ENCODE measurements at places on chromosomes 1 and 21.

- no peak for DNase-seq
These were observed 3.3 kb downstream of the SH3BGR start for GRCh38 chr21:39454949-39455668.

GRCh38 chr1:32883338-32884031 is 2.8 kb upstream of the HPCA start:
- no peak for DNase-seq

DNA sequence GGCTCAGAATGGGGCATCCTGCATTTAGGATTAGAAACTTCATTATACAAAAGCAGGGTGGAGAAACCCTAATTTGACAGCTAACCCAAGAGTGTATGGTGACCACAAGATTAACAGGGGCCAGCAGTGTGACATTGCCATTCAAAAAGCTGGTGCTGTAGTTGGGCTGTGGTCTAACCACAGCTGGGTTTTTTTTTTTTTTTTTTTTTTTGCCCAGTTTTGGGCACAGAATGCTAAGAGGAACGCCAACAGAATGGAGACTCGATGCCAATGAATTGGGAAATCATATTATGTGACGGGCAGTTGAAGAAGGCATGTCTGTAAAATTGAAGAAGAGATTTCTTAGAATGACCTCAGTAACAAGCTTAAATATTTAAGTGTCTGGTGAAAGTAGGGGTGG is 58.4 kb downstream of the NFIA start:
- no peak for DNase-seq

DNA sequence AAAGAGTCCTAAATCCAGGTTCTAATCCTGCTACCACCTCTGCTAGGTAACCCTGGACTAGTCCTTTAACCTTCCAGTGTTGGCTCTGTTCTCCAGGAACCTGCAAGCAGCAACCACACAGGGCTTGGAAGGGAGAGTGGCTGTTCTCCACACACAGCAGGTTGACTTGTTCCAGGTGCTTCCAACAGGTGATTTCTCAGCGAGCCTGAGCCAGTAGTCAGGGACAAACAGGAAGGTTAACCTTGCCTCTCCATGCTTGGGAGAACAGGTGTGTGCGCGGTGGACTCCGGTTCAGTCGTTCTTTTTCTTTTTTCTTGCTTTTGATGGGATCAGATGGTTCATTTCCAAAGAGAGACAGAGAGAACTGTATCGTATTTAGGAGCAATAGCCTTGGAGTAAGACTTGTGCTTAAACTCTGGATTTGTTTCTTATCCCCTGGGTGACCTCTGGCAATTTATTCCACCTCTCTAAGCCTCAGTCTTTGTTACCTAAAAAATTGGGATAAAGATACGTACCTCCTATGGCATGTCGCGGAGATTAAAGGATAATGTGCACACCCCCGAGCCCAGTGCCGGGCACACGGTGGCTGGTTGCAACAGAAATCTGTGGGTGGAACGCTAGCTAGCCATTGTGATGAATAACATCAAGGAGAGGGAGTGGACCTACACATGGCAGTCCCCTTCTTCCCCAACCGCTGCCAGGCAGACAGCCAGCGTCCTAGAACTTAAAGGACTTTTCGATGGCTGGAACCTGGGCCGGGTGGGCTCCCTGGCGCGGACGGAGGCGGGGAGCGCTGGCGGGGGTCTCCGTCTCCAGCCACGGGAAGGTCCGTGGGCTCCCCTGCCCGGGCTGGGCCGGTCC is 583 bp upstream of the CACHD1 start:
- no peak for DNase-seq

GRCh38 chr21:16577975-16578374 is 848.2 kb downstream of the USP25 start:
- no peak for DNase-seq

- no peak for DNase-seq
These were observed 203.5 kb downstream of the NTNG1 start for GRCh38 chr1:107344268-107344760.

DNA sequence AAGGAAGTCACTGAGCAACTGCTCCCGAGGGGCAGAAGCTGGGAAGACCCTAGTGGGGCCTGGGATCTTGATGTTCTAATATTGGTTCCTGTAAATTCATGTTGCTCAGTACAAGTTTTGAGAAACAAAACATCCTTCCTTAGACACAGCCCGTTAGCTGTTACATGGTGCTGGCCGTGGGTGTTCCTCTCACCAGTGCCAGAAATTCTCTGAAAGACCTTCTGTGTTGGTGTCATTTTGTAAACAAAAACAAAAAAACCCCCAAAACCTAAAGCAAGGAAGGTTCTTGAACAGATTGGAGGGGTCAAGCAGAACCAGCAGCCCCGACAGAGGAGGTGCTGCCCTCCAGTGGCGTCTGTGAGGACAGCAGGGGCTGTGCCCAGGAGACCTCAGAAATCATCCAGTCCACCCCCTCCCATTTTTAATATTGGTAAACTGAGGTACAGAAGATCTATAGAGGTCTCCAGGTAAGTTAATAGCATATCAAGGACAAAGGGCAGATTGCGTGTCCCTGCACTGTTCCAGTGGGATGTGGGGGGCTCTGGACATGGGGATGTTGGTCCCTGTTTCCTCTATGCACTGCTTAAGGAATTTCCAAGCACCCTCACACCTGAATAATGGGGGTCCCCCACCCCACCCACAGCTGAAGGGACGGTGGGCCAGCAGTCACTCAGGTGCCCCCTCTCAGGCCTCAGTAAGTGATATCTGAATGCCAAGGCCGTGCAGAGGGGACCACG is 38.2 kb downstream of the SLC2A7 start:
- no peak for DNase-seq

GRCh38 chr1:4115191-4115900 is 215.3 kb upstream of the C1orf174 start:
- DNase-seq = no peak

DNA sequence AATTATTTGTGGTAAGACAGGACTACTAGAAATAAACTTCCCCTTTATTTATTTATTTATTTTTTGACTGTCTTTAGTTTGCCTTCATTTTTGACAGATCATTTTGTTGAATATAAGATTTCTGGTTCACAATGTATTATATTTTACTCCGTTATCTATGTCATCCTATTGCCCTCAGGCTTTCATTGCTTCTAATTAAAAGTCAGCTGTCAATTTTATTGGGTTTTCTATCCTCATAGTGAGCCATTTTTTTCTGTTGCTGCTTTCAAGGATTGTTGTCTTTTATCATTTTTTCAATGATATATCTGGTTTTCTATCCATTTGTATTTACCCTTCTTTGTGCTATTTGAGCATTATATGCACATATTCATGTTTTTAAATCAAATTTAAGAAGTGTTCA is 866.2 kb downstream of the LRRIQ3 start:
- DNase-seq = no peak

- no peak for DNase-seq
These were observed 61.3 kb downstream of the XKR8 start for GRCh38 chr1:28021064-28021463.

DNA sequence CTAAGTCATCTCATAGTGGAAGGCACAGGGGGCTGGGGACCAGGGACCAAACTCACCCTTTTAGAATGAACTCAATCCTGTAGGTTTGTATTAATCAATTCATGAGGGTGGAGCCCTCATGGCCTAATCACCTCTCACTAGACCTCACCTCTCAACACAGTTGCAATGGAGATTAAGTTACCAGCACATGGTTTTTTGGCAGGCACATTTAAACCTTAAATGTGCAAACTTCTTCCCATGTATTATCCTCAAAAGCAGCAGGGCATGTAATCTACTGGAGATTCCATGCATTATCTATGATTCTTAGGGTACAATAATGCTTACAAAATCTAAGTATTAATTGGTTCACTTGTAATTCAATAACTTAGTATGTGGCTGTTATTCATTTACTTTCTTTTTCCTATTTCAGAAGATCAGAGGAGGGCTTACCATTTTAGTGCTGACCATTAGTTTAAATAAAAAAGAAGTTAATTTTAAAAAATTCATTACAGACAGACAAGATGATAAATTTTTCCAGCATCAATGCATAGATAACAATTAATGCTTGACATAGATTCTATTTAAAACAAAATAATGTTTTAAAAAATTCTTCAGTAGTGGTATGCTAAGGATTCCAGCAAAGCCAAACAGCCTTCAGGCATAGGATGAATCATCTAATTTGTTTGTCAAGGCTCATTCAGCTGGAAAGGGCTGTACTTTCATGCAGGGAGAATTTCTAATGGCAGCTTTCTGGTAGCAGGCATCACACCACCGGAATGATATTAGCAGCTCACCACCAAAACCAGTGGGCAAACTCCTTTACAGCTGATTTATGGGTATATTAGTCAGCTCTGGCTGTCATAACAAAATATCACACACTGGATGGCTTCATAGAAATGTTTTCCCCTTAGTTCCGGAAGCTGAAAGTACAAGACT is 124.6 kb upstream of the ZNF648 start:
- no peak for DNase-seq

GRCh38 chr1:183234660-183235476 is 48.8 kb downstream of the LAMC2 start:
- no peak for DNase-seq

- no peak for DNase-seq
These were observed 376.9 kb downstream of the GPATCH2 start for GRCh38 chr1:217253985-217254384.

GRCh38 chr1:182569939-182570610 is 19.0 kb downstream of the RNASEL start:
- DNase-seq = no peak

GRCh38 chr1:211685823-211686222 is 10.4 kb upstream of the NEK2 start:
- DNase-seq = no peak

DNA sequence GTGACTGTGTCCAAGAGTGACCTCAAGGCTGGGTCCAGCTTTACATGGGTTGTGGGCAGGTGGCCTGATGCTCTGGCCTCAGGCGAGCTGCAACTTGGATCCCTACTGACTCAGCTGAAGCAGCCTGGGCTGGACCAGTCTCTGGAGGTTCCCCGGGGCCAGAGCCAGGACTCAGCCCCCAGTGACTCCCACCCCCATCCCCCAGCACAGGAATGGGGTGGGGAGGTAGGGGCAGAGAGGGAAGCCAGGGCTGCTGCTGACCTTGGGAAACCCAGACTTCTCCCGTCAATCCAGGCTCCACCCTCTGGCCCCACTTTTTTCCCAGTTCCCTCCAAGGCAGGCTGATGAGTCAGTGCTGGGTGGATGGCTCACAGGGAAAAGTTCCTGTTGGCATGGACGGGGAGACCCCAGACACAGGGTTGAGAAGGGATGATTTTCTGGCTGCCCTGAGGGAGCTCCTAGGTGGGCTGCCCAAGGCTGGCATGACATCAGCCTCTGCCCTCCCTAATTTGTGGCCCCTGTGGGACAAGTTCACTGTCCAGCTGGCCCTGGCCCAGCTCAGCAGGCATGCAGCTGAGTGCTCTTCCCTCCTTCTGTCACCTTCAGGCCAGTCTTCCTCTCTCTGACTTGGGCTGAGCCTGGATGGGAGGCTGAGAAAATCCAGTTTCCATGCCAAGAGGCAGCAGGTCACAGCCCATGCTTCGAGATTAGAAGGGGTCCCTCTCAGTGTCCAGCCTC is 2.2 kb downstream of the ZC3H12A start:
- no peak for DNase-seq

DNA sequence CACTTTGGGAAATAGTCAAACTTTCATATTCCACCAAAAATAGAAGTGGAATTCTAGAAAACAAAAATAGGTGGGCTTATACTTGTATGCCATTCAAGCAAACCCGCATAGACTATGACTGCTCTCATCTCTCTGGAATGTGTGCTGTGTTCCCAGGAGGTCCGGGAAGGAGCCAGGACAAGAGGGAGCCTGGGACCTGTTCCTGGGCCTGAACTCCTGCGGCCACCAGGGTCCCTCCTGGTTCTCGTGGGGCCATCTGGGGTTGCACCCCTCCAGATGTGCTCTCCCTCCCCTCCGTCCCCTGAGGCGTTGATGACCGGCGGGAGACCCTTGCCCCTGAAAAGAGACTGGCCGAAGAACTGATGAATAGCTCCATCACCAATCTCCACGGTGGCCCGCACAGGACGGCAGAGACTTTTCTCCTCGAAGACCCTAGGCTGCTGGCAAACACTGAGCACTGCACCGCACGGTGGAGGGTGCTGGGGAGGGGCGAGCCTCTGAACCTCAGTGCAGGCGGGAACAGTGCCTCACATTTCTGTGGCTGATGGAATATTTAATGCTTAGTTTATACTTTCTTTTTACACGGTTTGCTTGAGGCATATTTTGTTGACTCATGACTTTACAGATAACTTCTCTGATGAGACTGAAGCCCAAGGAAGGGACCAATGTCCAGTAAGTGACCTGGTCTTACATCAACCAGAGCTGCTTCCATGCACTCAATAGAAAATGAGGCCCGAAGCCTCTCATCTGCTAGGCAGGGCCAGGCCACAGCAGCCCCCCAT is 9.6 kb upstream of the ADARB1 start:
- no peak for DNase-seq

GRCh38 chr1:71233645-71234044 is 152.8 kb upstream of the ZRANB2 start:
- no peak for DNase-seq

GRCh38 chr1:90574692-90575370 is 142.3 kb downstream of the BARHL2 start:
- no peak for DNase-seq

- no peak for DNase-seq
These were observed 13.9 kb upstream of the COL18A1 start for GRCh38 chr21:45390831-45391742.

- no peak for DNase-seq
These were observed 12.9 kb upstream of the KCNE1 start for GRCh38 chr21:34524646-34525601.

DNA sequence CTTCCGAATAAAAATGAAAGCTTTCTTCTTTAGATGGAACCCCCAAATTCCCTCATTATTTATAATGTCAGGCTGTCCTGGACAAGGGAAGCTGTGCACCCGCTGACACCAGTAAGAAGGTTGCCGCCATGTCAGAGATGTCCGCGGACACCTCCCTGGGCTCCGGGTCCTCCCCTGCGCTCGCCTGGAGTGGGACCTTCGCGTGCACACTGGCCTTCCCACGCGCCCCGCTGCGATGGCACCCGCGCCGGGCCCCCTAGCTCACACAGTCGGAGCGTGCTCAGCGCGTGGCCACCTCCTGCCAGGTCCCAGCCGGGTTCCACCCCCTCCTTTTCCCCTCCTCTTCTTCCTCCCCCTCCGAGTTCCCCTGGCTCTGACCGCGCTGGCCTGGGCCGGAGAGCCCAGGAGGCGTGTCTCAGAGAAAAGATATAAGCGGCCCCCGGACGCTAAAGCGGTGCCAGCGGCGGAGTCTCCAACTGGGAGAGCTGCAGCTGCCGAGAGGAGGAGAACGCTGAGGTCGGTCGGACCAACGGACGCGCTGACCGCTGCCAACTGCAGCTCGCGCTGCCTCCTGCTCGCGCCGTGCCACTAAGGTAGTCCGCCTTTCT is at the start of gene G0S2:
TSS of gene G0S2 (plus strand) at position 456 of the 608 bp plus-strand sequence. CDS start 273 bp downstream, outside the sequence.
- DNase-seq = peak; percentile 63
